Effector memory CD8-positive, alpha-beta T cell (primary cell): ENCODE measurements at places on chromosomes 2 and 18.

DNA sequence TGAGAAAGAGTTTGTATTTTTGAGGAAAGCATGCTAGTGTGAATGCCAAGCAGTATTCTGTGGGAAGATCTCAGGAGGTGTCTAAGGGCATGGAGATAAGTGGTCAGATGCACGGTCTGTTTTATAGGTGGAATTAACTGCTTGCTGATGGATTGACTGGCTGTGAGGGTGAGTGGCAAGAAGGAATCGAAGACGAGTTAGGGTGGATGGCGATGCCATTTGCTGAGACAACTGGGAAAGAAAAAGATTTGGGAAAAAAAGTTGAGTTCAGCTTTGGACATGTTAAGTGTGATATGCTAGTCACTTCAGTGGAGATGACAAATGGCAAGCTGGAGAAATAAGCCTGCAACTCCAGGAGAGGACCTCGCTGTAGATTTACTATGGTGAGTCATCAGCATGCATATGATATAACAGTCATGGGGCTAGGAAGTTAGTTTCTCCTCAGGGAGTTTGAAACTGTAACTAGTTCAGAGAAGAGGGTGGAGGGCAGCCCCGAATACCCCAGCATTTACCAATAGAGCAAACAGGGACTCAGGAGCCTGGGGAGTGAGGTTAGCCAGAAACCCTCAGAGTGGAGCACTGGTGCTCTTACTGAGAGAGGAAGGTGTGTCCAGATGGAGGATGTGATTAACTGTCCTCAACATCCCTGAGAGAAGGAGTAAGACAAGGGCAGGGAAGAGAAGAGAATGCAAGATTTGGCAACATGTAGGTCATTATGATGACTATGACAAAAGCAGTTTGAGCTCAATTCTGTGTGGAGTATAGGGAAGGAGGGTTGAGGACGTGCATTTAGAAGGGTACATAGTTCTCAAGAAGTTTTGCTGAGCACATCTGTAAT is 2.0 kb upstream of the HK2 start:
- H3K4me1 ChIP-seq, result peaks cover 15% of the 10 kb centered on the region
- no peak overlapping the region for H3K4me3 ChIP-seq
- peaks cover 25% of the 10 kb centered on the region for H3K27me3 ChIP-seq
- no peaks in the 10 kb centered on the region for H3K36me3 ChIP-seq

GRCh38 chr2:177052471-177052870 is 160.1 kb upstream of the HNRNPA3 start:
- DNase-seq, result no peak
- no peaks in the 10 kb centered on the region for H3K4me1 ChIP-seq
- no peaks in the 10 kb centered on the region for H3K36me3 ChIP-seq
- no peaks in the 10 kb centered on the region for H3K27me3 ChIP-seq
- H3K27ac ChIP-seq, result no peak overlapping the region
- no peak overlapping the region for H3K4me3 ChIP-seq

DNA sequence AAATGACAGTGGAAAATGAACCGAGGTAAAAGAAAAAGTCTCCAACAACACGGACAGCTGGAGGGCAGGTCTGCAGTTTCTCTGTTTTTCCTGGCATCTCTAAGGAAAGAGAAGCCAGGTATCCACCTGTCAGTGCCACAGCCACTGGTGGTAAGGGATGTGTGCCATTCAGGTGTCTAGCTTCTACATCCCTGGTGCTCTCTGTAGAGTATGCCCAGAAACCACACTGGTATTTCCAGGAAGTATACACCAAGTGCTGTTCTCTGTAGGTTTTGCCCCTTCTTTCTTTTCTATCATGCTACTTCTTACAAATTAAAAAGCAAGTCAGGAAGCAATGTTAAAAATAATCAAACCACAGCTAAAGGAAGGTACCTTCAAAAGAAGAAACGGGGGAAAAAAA is 7.6 kb upstream of the AGFG1 start:
- no peak for DNase-seq
- peaks cover 18% of the 10 kb centered on the region for H3K4me1 ChIP-seq

DNA sequence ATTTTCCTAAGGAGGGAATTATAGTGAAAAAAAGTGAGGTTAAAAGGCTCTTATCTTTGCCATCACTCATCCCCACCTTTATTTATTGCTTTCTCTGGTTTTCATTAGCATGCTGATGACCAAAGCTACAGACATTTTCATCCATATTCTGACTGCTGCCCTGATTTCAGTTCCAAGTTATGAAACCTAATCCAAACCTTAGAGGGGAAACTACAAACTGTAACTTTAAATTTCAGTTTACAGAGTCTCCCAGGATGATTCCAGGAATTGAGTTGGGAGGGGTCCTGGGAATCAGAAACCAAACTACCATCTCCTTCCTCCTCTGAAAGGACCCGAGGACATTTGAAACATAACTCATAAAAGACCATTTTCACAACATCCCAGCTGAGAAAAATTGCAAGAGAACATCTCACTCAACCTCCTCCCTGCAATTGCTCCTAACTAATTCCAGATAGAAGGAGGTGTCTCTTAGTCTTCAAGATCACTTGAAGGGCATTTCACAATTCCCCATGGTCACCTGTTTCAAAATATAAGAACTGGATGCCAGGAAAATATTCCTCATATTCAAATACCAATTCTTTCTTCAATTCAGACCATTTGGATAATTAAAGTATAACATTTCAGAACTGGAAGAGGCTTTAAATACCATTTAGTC is 520.6 kb downstream of the TNS1 start:
- H3K27me3 ChIP-seq, result no peaks in the 10 kb centered on the region
- no peaks in the 10 kb centered on the region for H3K36me3 ChIP-seq
- no peak for DNase-seq

DNA sequence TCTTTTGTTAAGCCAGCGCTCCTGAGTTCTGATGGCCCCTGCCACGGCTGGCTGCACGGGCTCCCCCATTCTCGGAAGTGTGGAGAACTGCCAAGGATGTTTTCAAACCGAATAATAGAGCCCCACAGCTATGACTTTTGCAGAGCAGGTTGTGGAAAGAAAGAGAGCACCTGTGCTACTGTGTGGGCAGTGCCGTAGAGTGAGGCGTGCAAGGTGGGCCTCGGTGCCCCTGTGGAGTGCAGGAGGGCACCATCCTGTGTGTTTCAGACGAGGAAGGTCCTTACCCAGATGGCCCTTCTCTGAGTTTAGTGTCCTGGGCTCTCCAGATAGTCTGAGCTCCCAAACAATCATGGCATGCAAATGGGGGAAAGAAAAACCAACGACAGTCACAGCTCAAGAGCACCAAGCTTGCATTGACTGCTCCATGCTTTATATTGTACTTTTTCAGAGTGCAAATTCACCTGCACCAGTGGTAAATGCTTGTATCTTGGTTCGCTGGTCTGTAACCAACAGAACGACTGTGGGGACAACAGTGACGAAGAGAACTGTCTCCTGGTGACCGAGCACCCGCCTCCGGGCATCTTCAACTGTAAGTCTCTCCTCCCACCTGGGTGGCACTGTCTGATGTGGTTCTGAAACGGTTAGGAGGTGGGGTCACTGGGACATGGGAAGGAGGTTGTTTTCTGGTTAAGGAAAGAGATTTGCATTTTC is 219.4 kb downstream of the LDLRAD4 start:
- no peak for DNase-seq
- no peak overlapping the region for H3K4me3 ChIP-seq
- peak overlapping the region; percentile 89 for H3K27ac ChIP-seq

- peaks cover 3% of the 10 kb centered on the region for H3K36me3 ChIP-seq
- no peak overlapping the region for H3K27ac ChIP-seq
- no peaks in the 10 kb centered on the region for H3K4me1 ChIP-seq
- no peak for DNase-seq
These were observed 175.4 kb upstream of the ACAA2 start for GRCh38 chr18:49988733-49989132.

GRCh38 chr2:45923701-45924100 is 272.2 kb downstream of the PRKCE start:
- H3K27ac ChIP-seq, result no peak overlapping the region
- no peak for DNase-seq
- H3K4me3 ChIP-seq, result no peak overlapping the region
- H3K27me3 ChIP-seq, result no peaks in the 10 kb centered on the region
- peaks cover 5% of the 10 kb centered on the region for H3K4me1 ChIP-seq

GRCh38 chr2:145323512-145323911 is 803.6 kb upstream of the ZEB2 start:
- H3K4me1 ChIP-seq, result no peaks in the 10 kb centered on the region
- no peak overlapping the region for H3K27ac ChIP-seq
- no peaks in the 10 kb centered on the region for H3K36me3 ChIP-seq
- DNase-seq, result no peak
- no peak overlapping the region for H3K4me3 ChIP-seq
- no peaks in the 10 kb centered on the region for H3K27me3 ChIP-seq

- H3K4me1 ChIP-seq, result peaks cover 65% of the 10 kb centered on the region
- no peaks in the 10 kb centered on the region for H3K27me3 ChIP-seq
- H3K27ac ChIP-seq, result peak overlapping the region; percentile 80
- peaks cover 16% of the 10 kb centered on the region for H3K36me3 ChIP-seq
- peak overlapping the region; percentile 65 for H3K4me3 ChIP-seq
These were observed 10.5 kb upstream of the TTC39C start for GRCh38 chr18:24003903-24004640.

- peaks cover 27% of the 10 kb centered on the region for H3K4me1 ChIP-seq
- DNase-seq, result no peak
- no peak overlapping the region for H3K4me3 ChIP-seq
- no peaks in the 10 kb centered on the region for H3K27me3 ChIP-seq
- H3K36me3 ChIP-seq, result peaks cover 16% of the 10 kb centered on the region
These were observed 26.3 kb downstream of the MEX3C start for GRCh38 chr18:51171223-51171622.

DNA sequence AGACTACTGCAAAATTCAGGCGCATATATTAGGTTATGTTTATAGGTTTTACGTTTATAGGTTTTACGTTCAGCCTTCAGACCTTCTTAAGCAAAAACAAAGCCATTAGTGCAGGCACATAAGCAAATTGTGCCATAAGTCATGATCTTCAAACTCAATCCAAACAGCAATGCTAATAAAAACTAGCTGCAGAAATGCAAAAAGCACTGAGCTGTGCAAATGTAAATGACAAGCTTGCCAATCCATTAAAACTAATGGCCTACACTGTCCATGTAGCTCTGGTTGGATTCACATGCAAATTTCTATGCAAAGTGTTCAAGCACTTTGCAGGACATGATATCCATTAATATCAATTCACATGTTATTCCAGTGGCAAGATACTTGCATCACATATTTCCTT is 50.9 kb downstream of the LRPPRC start:
- H3K27me3 ChIP-seq, result no peaks in the 10 kb centered on the region
- no peak for DNase-seq
- no peak overlapping the region for H3K4me3 ChIP-seq
- peaks cover 59% of the 10 kb centered on the region for H3K36me3 ChIP-seq
- no peak overlapping the region for H3K27ac ChIP-seq
- no peaks in the 10 kb centered on the region for H3K4me1 ChIP-seq

DNA sequence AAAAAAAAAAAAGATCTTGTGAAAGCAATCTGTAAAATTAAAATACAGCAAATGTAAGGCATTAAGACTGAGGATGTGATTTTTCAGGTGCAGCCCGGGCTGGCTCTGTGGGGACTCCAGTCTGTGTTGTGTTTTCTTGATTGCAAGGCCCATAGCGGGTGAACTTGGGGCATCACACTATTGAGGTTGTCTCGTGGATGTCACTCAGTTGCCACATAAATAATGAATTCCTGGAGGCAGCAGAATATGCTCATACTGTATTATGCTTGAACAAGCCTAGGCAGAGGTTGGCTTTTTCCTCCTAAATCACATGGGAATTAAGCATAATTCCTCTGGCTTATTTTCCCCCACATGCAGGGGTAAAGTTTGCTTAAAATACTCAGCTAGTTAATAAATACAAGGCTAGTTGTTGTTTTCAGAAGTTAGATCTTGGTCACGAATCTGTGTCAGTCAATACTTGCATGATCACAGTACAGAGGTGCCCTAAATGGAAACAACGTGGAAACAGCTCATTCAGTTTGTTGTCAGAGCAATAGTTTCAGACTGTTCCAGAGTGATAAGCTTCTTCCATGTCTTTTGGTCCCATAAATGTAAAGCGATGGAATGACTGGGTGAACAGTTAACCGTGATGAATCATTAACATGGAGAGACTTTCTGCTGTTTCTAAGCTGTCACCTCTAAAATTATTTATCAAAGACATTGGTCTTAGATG is 16.4 kb downstream of the GEMIN6 start:
- H3K36me3 ChIP-seq, result peaks cover 6% of the 10 kb centered on the region
- DNase-seq, result no peak
- no peaks in the 10 kb centered on the region for H3K4me1 ChIP-seq
- H3K4me3 ChIP-seq, result no peak overlapping the region
- H3K27ac ChIP-seq, result no peak overlapping the region
